ENCODE measurements at places on chromosomes 1 and 21. TPM values are rescaled to one million over a fixed set of nuclear protein-coding genes. Genes with fewer than 3 reads are reported as not detected.

CD1B gene
- not detected for total RNA-seq

MSTO1 gene
- 24.3 TPM for total RNA-seq

TPRG1L gene
- 28.5 TPM for total RNA-seq

LAMC2 gene
- total RNA-seq: 0.99 TPM

FCRL1 gene
- total RNA-seq: not detected

HCRTR1 gene
- 0.54 TPM for total RNA-seq

PADI3 gene
- not detected for total RNA-seq

SELL gene
- 0.56 TPM for total RNA-seq

EXTL1 gene
- total RNA-seq: not detected

NID1 gene
- 60.6 TPM for total RNA-seq

GUCA2B gene
- not detected for total RNA-seq

INPP5B gene
- 23.7 TPM for total RNA-seq

SRSF11 gene
- 91.7 TPM for total RNA-seq

EIF4G3 gene
- total RNA-seq: 35.8 TPM

OLFML2B gene
- 0.28 TPM for total RNA-seq

All from endothelial cell of coronary artery (primary cell).